ENCODE measurements at places on chromosomes 3 and 15.

GRCh38 chr3:41846850-41847249, 115.1 kb downstream of the ULK4 start:
- H3K27me3 ChIP-seq, result no peaks in the 10 kb centered on the region
- DNase-seq, result no peak
- peaks cover 12% of the 10 kb centered on the region for H3K4me1 ChIP-seq
- H3K27ac ChIP-seq, result no peak overlapping the region
- no peak overlapping the region for H3K4me3 ChIP-seq

- no peaks in the 10 kb centered on the region for H3K27me3 ChIP-seq
- no peak for DNase-seq
- H3K4me3 ChIP-seq, result no peak overlapping the region
- H3K36me3 ChIP-seq, result no peaks in the 10 kb centered on the region
Observed at GRCh38 chr3:185341616-185342458, 21.1 kb upstream of the MAP3K13 start.

- H3K27me3 ChIP-seq, result no peaks in the 10 kb centered on the region
- no peak overlapping the region for H3K4me3 ChIP-seq
- H3K27ac ChIP-seq, result no peak overlapping the region
- DNase-seq, result no peak
- no peaks in the 10 kb centered on the region for H3K4me1 ChIP-seq
- no peaks in the 10 kb centered on the region for H3K36me3 ChIP-seq
Observed at GRCh38 chr15:80118956-80119355, 33.8 kb upstream of the FAH start.

DNA sequence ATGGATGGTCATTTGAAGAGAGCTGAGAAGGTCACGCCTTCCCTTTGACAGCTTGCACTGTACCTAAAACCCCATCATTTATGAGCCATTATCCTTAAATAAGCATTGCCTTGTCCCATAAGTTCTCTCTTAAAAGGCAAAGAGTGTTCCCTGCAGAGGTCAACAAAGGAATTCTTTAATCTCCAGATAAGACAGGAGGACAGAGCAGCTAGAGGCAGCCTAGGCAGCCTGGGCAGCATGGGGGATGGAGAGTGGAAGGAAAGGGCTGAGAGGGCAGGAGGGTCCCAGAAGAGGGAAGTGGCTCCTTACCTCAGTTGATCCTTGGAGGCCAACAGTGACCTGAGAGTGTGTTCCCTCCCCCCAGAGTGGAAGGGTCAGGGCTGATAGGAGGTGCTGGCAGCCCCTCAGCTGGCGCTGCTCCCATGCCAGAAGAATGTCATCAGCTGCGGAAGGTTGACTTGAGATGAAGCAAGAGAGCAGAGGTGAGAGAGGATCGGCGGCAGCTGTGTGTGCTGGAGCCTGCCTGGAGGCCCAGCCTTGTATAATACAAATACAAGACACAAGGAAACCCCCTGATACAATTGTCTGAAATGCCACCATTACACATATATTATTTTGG, 12.8 kb downstream of the KBTBD13 start:
- no peak for DNase-seq
- H3K27me3 ChIP-seq, result no peaks in the 10 kb centered on the region
- peak overlapping the region; percentile 58 for H3K27ac ChIP-seq

- no peak for DNase-seq
- no peak overlapping the region for H3K4me3 ChIP-seq
- no peaks in the 10 kb centered on the region for H3K36me3 ChIP-seq
- H3K27me3 ChIP-seq, result no peaks in the 10 kb centered on the region
Observed at GRCh38 chr3:149450281-149450680, 24.2 kb upstream of the TM4SF4 start.

DNA sequence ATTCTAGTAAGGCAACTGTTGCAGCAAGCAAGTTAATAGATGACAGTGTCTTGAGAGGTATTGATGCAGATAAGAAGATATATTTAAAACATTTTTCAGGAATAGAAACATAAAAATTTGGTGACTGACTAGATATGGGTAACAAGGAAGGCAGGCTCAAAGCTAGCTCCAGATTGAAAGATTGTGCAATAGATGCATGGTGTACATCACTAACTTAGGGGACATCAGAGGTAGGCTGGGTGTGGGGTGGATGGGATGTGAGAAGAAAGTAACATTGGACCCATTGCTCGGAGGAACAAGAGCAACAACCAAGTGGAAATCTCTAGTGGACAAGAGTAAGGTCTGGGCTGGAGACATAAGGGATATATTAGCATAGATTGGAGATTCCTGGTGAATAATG, 306.9 kb downstream of the MCTP2 start:
- H3K27ac ChIP-seq, result no peak overlapping the region
- no peak overlapping the region for H3K4me3 ChIP-seq
- DNase-seq, result no peak
- no peaks in the 10 kb centered on the region for H3K36me3 ChIP-seq
- no peaks in the 10 kb centered on the region for H3K27me3 ChIP-seq

DNA sequence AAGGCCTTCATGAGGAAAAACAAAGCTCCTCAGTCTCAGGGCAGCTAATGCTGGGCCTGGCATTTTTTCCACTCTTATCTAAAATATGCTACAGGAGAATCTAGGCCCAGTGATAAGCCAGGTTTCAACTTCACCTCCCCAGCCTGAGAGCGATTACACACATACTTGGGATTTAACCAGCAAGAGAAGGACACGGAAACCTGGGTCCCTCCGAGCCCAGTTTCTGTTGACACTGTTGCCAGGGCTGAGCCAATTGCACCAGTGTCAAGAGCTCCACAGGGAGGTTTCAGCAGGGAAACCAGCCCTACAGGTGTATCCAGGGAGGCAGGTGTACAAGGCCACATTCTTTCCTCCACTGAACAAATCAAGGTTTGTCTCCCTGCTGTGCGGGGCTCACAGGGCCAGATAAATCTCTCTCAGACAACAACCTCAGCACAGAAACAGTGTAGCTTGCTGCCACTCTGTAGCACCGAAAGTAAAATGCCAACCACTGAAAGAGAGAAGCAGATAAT, 85.4 kb downstream of the MAGI1 start:
- H3K4me1 ChIP-seq, result peaks cover 21% of the 10 kb centered on the region
- no peaks in the 10 kb centered on the region for H3K27me3 ChIP-seq
- peak overlapping the region; percentile 61 for H3K27ac ChIP-seq
- no peak overlapping the region for H3K4me3 ChIP-seq

- H3K4me1 ChIP-seq, result peaks cover 27% of the 10 kb centered on the region
- peak overlapping the region; percentile 27 for H3K27ac ChIP-seq
- no peak overlapping the region for H3K4me3 ChIP-seq
- no peak for DNase-seq
Observed at GRCh38 chr3:101069901-101070798, 76.9 kb upstream of the ABI3BP start.

GRCh38 chr3:185421577-185422232, 58.8 kb downstream of the MAP3K13 start:
- H3K4me1 ChIP-seq, result no peaks in the 10 kb centered on the region
- H3K4me3 ChIP-seq, result no peak overlapping the region
- no peak overlapping the region for H3K27ac ChIP-seq
- DNase-seq, result no peak

- no peak overlapping the region for H3K27ac ChIP-seq
- H3K4me1 ChIP-seq, result no peaks in the 10 kb centered on the region
- DNase-seq, result no peak
- no peaks in the 10 kb centered on the region for H3K27me3 ChIP-seq
Observed at GRCh38 chr15:33322091-33322490, 11.3 kb downstream of the RYR3 start.
